ENCODE measurements at places on chromosomes 5 and 9.

GRCh38 chr5:43049236-43049635 is 9.1 kb upstream of the ANXA2R start:
- no peak for DNase-seq

DNA sequence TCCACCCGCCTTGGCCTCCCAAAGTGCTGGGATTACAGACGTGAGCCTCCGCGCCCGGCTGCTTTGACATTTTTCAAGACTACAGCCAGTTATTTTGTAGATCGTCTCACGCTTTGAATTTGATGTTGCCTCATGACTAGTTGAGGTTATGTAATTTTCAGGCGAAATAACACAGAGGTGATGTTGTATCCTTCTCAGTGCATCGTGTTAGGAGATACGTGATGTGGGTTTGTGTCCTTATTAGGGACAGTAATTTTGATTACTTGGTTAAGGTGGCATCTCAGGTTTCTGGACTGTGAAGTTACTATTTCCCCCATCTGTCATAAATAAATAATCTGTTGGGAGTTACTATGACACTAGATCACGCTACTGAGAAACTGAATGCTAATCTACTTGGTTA is 25.0 kb downstream of the CTNNA1 start:
- no peak for DNase-seq

- no peak for DNase-seq
These were observed 28.9 kb downstream of the ZNF169 start for GRCh38 chr9:94287877-94288513.

- no peak for DNase-seq
These were observed 40.8 kb downstream of the GRAMD2B start for GRCh38 chr5:126464016-126464415.

DNA sequence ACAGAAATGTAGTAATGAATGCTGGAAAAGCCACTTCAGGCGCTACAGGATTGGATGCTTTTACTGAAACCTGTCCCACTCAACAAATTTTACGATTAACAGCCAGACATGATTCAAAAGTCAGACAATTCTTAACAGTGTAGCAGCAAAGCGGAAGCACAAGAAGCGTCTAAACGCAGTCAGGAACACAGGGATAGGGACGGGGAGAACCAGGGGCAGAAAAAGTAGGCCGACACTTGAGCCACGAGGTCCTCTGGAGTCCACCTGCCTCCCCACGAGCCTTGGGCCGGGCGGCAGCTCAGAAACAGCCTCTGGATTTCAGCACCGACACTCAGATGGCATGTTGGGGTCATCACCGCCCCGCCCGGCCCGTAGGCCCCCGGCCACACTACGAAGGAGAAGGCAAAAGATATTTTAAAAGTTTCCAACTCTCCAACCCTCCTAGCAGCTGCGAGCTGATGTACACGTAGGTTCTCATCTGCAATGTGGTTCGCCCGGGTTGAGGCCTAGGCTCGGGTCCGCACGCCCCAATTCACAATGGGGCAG is 615 bp downstream of the RACK1 start:
- DNase-seq: no peak

DNA sequence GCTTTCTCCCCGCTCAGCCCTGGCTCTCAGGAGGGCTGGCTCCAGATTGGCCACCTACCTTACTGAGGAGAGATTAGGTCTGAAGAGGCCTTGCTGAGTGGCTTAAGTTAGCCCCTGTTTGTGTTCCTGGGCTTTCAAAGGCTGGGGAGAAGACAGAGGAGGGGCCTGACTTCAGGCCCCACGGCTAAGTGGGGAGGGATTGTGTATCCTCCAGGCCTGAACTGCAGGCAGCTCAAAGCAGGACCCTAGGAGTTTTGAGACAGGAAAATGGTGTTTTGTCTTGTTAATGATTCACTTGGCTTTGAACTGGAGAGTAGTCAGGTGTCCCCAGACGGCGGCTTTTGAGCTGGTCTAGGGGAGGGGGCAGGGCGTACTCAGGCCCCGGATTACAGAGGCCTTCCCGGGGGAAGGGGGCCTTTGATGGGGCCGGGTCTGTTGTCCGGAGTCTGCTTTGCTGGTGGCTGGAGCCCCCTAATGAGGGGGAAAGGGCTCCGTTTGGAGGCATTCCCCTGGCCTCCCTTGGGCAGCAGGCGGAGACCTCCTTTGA is 162.0 kb upstream of the SMIM23 start:
- no peak for DNase-seq

DNA sequence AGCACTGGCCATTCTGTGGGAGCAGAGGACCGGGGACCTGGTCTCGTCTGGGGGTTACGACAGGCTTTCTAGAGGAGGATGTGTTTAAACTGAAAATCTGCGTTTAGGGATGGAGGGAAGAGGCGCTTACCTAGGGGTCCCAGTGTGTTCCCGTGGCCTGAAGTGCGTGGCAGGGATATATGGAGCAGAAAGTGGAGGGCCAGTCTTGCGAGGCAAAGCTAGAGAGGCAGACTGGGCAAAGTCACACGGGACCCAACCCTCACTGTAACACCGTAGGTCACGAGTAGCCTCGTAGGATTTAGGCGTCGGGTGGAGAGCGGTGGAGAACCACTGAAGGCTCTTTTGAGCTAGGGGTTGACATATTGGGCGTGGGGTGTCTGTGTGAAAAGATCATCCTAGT is 32.8 kb upstream of the POMT1 start:
- no peak for DNase-seq

DNA sequence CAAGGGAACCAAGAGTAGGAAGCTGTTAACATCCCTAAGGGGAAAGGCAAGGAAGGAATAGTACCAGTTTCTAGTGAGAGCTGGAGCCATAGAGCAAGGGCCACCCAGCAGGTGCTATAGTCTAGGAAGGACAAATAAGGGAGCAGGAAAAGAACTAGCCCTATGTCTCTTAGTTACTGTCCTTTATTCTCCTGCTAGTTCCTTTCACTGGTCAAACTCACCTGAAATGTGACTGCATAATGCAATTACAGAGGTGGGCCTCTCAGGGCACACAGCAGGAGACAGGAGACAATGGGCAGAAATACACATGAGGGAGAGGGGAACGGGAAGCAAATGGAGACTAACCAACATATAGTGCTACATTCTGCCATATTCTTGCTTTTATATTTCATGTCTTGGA is 26.7 kb upstream of the FRMPD1 start:
- DNase-seq: no peak

- DNase-seq: no peak
These were observed 41.0 kb downstream of the CCNJL start for GRCh38 chr5:160271396-160271795.

GRCh38 chr9:114968671-114969070 is 38.3 kb upstream of the TNFSF8 start:
- no peak for DNase-seq

DNA sequence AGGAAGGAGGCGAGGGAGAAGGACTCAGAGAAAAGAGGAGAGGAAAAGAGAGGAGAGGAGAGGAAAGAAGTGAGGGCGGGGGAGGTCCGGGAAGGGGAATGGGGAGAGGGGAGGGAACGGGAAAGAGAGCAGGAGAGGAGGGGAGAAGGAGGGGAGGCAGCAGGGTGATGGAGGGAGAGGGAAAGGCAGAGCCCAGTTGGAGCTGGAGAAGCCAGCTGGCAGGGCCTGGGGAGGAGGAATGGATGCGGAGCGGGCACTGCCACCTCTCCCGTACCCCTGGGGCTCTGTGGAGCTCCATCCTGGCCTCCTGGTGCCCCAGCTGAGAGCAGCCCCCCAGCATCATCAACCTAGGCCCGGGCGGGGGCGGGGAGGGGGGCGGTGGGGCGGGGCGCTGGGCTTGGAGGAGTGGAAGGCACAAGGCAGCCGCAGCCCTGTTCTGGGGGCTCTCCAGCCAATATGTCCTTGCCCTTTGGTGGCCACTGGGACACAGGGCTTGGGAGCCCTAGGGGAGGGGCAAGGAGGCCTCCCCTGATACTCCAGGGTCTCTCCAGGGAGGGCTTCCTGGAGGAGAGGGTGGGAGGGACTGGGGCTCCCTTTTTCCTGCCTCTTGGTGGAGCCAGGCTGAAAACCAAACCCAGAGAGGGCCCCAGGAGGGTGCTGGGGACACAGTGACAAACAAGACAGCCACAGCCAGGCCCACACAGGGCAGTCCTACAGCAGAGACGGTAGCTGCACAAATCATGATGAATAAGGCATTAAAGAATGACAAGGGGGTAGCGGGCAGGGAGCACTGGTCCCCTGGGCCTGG is 123.7 kb downstream of the C9orf50 start:
- DNase-seq: no peak

- no peak for DNase-seq
These were observed 142.6 kb upstream of the FST start for GRCh38 chr5:53337827-53338226.

- no peak for DNase-seq
These were observed 555.8 kb upstream of the CDH9 start for GRCh38 chr5:27594141-27594540.

GRCh38 chr5:73204332-73204731 is 31.3 kb downstream of the TMEM174 start:
- no peak for DNase-seq

DNA sequence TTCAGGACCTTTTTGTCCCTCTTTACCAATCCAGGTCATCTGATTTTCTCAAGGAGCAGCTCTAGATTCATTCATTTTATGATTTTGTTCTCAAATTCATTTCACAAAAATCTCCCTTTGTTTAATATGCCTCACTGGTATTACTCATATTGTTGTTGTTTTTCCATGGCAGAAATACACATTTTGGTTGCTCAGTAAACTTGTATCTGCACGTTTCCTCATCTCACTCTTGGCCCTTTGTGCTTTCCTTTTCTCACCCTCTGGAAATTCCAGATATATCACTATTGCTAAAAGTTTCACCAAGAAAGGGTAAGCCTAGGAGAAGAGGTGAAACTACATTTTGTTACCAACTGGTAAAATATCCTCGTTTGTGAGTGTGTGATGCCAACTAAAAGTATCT is 14.8 kb downstream of the ASPN start:
- no peak for DNase-seq

- no peak for DNase-seq
These were observed 426.3 kb downstream of the CETN3 start for GRCh38 chr5:89983216-89983615.

GRCh38 chr5:143400541-143401226 is 2.8 kb downstream of the NR3C1 start:
- no peak for DNase-seq

- no peak for DNase-seq
These were observed 271.0 kb upstream of the ADRA1B start for GRCh38 chr5:159645179-159645846.
